Effector memory CD4-positive, alpha-beta T cell (primary cell): ENCODE measurements at places on chromosomes 5 and 9.

DNA sequence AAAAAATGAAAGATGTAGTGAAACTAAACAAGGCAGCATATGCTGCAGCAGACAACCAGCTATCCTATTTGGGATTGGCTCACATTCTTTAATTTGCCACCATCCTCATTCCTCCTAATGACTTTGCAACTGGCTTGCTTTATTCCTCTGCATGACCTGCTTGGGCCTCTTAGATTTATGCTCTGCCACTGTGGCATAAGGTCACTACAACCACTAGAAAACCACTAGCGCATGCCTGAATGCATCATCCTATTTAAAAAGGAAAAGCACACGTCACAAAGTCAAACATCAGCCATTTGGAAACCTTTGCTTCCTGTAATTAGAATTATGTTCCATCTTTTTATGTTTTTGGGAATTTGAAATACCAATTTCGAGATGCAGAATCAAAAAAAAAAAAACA, 40.8 kb upstream of the CCDC152 start:
- DNase-seq = no peak
- no peak overlapping the region for H3K27ac ChIP-seq

DNA sequence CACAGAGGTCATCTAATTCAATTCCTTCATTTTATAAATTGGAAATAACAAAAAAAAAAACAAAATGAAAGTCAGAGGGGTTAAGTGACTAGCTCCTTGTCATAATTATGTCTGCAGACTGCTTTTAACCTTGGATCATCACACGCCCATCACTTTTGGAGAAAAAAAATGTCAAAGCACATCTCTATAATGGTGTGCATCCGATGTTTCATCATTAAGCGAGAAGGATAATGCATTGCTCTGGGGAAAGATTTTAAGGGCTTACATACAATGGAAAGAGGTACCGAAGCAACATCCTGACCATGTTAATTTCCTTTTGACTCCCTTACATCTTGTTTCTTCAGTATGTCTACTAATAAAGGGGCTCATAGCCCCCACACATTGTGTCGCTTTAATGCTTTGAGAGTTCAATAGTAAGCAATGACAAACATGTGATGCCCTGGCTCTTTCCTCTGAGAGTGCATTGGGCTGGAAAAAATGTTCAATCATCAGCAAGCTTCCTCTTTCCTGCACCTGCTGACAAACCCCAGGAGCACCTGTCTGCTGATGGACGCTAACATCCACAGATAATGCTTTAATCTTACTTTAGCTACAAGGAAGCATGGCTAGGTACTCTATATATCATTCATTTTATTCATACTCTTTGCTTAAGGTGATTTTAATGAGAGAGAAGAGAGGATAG, 242.2 kb downstream of the SMARCA2 start:
- no peak for DNase-seq
- no peaks in the 10 kb centered on the region for H3K4me1 ChIP-seq

GRCh38 chr9:25212361-25212760, 465.9 kb downstream of the TUSC1 start:
- no peaks in the 10 kb centered on the region for H3K27me3 ChIP-seq
- H3K4me1 ChIP-seq = no peaks in the 10 kb centered on the region
- DNase-seq = no peak
- H3K36me3 ChIP-seq = no peaks in the 10 kb centered on the region
- H3K27ac ChIP-seq = no peak overlapping the region
- no peak overlapping the region for H3K4me3 ChIP-seq

GRCh38 chr5:79346420-79346824, 110.5 kb downstream of the JMY start:
- H3K4me1 ChIP-seq = no peaks in the 10 kb centered on the region
- H3K36me3 ChIP-seq = no peaks in the 10 kb centered on the region
- no peak overlapping the region for H3K4me3 ChIP-seq
- H3K27ac ChIP-seq = no peak overlapping the region

GRCh38 chr9:110820381-110820780, 151.8 kb downstream of the MUSK start:
- no peak for DNase-seq
- H3K36me3 ChIP-seq = no peaks in the 10 kb centered on the region
- H3K27me3 ChIP-seq = no peaks in the 10 kb centered on the region
- H3K4me1 ChIP-seq = no peaks in the 10 kb centered on the region

DNA sequence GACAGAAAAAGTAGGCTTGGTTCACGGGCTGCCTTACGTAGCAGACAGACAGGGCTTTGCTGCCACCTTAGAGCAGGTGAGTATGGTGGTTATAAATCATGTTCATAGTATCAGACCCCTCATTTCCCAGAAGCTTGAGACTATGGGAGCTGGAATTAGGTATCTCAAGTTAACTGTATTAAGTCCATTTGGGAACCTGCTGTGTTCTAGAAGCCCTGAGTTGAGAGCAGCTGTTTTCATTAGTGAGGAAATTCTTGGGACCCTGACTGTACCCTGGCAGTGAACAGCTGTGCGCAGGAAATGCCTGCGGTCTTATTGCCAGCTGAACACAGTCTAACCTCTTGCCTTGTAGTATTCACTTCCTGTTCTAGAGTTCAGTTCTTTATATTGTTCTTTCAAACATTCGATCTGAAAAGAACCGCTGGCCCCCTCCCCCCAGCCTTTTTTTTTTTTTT, 29.8 kb downstream of the UGCG start:
- H3K27me3 ChIP-seq = no peaks in the 10 kb centered on the region
- peak; percentile 26 for DNase-seq
- H3K4me3 ChIP-seq = no peak overlapping the region

- H3K27ac ChIP-seq = no peak overlapping the region
- no peak overlapping the region for H3K4me3 ChIP-seq
- no peak for DNase-seq
- H3K36me3 ChIP-seq = no peaks in the 10 kb centered on the region
Measured at GRCh38 chr5:125699860-125700259, 723.3 kb upstream of the GRAMD2B start.

GRCh38 chr5:61734966-61735365, 402.9 kb downstream of the ZSWIM6 start:
- no peak overlapping the region for H3K27ac ChIP-seq
- H3K27me3 ChIP-seq = no peaks in the 10 kb centered on the region
- no peak overlapping the region for H3K4me3 ChIP-seq
- no peaks in the 10 kb centered on the region for H3K36me3 ChIP-seq

DNA sequence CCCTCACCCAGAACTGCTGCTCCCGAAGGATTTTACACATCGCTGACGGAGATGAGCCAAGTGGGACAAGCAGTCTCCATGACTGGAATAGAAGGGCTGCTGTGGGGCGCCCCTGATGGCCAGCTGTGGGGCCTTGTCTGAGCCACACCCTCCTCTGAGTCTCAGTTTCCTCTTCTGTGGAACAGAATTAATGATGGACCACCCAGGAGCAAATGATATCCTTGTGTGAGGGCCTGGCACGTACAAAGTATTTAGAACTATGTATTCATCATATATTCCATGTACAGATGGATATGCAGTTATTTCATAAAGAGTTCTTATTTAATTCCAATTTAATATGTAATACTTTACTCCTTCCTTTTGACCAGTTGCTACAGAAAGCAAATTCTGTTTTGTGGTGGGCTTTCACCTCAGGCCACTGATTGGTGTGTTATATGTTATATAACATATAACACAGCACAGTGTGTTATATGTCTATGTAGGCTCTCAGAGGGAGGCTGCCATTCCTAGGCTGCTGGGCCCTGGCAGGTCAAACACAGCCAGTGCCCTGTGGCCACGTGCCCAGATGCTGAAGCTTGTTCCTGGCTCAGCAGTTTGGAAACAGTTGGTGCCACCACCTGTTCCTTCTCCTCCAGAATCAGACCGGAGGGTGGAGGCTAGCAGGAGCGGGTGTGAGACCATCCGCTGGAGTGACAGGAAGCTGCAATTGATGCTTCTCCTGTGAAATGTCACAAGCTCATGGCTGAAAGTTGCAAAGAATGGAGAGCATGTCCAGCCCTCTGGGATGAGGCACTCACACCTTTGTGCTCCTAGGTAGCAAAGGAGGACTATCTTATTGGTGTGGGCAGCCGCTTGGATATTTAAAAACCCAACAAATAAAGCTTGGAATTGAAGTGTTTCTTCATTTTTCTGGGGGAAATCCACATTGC, 4.4 kb upstream of the FGD3 start:
- no peaks in the 10 kb centered on the region for H3K27me3 ChIP-seq
- H3K36me3 ChIP-seq = no peaks in the 10 kb centered on the region
- H3K4me3 ChIP-seq = no peak overlapping the region
- DNase-seq = no peak

- no peaks in the 10 kb centered on the region for H3K4me1 ChIP-seq
- no peaks in the 10 kb centered on the region for H3K27me3 ChIP-seq
- DNase-seq = no peak
- peaks cover 23% of the 10 kb centered on the region for H3K36me3 ChIP-seq
- H3K4me3 ChIP-seq = no peak overlapping the region
- no peak overlapping the region for H3K27ac ChIP-seq
Measured at GRCh38 chr5:1463326-1464095, 18.3 kb upstream of the SLC6A3 start.

DNA sequence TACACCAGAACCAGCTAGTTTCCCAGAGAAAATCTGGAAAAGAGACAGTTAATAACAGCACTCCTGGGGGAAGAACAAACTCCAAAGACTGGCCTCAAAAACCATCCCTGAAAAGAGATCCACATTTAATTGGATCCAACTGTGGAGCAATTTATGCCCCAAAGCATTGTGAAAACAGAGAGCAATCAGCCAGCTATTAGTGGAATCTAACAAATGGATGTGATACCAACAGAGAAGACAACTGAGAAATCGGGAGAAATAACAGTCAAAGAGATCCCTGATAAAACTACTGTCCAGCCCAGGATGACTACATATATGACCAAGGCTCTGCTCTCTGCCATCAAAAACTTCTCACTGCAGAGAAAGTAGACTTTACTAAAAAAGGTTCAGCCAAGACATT, 40.5 kb upstream of the TRIO start:
- H3K4me1 ChIP-seq = no peaks in the 10 kb centered on the region
- no peaks in the 10 kb centered on the region for H3K27me3 ChIP-seq
- H3K36me3 ChIP-seq = no peaks in the 10 kb centered on the region
- no peak overlapping the region for H3K4me3 ChIP-seq
- no peak overlapping the region for H3K27ac ChIP-seq
- DNase-seq = no peak

- no peaks in the 10 kb centered on the region for H3K36me3 ChIP-seq
- peak; percentile 45 for DNase-seq
- no peak overlapping the region for H3K4me3 ChIP-seq
- H3K27ac ChIP-seq = no peak overlapping the region
- no peaks in the 10 kb centered on the region for H3K4me1 ChIP-seq
Measured at GRCh38 chr9:93302586-93303257, 118.8 kb downstream of the WNK2 start.

DNA sequence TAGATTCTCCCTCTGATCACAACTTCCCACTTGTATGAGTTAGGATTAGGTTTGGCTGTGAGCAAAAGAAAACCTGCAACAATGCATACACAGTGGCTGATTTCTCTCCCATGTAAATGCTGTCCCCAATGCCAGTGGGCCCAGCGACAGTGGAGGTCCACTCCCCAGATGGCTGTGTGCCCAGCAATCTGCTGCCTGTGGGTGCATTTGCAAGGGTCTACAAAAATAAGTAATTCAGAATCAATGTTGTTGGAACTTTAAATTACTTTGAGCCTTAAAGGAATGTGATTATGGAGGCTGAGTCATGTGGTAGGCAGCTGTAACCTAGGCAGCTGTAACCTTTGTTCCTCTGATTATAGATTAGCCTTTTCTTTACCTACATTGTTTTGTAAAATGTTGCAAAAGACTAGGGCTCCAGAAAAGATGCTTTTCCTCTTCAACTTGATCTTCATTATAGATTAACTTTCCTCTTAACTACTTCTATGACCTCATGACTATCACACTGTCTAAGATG, 14.2 kb upstream of the MXD3 start:
- no peak overlapping the region for H3K27ac ChIP-seq
- H3K4me3 ChIP-seq = no peak overlapping the region
- H3K27me3 ChIP-seq = no peaks in the 10 kb centered on the region
- no peak for DNase-seq
- H3K4me1 ChIP-seq = no peaks in the 10 kb centered on the region

DNA sequence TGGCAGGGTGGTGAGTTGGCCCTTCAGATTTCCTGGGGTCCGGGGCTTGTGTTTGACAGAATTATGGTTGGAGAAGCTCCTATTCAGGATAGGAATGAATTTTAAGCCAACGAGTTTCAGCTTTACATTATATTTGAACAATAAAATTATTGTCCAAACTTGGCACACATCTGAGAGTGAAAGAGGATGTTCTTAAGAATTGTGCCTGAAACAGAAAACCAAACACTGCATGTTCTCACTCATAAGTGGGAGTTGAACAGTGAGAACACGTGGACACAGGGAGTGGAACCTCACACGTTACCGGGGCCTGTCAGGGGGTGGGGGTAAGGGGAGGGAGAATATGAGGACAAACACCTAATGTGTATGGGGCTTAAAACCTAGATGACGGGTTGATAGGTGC, 111.8 kb upstream of the ACTBL2 start:
- no peaks in the 10 kb centered on the region for H3K27me3 ChIP-seq
- no peak for DNase-seq
- H3K36me3 ChIP-seq = no peaks in the 10 kb centered on the region
- no peaks in the 10 kb centered on the region for H3K4me1 ChIP-seq
- no peak overlapping the region for H3K27ac ChIP-seq

DNA sequence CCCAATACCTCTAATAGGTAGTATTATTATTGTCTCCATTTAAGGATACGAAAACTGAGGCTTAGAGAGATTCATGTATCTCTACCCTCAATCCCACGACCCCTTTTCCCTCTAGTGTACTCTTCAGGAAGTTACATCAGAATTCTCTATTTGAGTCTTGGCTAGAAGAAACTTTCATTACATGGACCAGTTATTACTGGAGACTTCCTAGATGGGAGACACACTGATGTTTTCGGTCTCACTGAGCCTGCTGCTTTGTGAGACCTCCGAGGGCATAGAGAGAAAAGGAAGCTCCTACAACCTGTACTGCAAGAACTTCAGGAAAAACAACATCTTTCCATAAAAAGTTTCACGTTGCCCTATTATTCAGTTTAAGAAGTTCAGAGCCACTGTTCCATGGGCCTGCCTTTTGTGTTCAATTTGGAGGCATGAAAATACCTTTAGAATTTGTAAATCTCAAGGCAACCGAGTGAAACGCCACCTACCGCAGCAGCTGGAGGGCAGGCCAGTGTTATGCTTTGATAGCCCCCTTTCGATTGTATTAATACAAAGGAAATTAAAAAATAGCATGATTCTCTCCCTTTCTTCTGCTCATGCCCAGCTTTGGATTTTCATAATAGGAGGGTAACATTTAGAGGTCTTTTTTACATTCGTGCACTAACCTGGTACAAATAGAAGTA, 223.3 kb downstream of the EBF1 start:
- no peak overlapping the region for H3K4me3 ChIP-seq
- no peak for DNase-seq
- H3K4me1 ChIP-seq = no peaks in the 10 kb centered on the region

DNA sequence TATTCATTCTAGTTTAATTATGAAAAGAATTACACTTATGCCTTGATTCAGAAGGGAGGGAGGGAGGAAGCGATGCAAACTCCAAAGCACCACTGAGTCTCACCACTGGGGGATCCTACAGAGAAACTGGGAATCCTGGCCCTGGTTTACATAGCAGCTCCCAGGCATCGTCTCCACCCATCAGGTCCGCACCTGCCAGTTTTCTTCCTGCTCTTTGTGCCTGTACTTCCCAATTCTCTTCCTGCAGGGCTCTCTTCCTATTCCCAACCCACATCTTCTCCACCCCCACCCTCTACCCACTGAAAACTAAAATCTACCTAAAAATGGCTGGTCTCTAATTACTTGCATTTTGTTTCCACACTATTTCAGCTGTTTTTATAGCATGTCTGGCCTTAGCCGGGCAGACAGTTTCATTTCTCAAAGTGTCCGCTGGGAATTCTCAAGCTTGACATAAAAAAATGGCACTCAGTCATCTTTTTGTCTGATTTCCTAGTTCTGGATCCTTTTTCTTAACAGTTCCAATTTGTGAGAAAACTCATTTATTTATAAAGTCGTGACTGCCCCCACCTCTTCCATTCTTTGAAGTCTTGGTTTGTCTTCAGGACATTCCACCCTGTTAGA, 1.6 kb upstream of the TNIP1 start:
- H3K4me3 ChIP-seq = peak overlapping the region; percentile 93
- DNase-seq = no peak
- no peaks in the 10 kb centered on the region for H3K27me3 ChIP-seq
